Naive thymus-derived CD4-positive, alpha-beta T cell (primary cell): ENCODE measurements at places on chromosomes 4 and X.

GRCh38 chr4:130393231-130393630 lies 1297.3 kb downstream of the C4orf33 start:
- DNase-seq: no peak
- no peaks in the 10 kb centered on the region for H3K27me3 ChIP-seq

GRCh38 chrX:69615342-69615741 lies 571 bp upstream of the EDA start:
- no peaks in the 10 kb centered on the region for H3K36me3 ChIP-seq
- DNase-seq: no peak
- no peaks in the 10 kb centered on the region for H3K27me3 ChIP-seq
- H3K27ac ChIP-seq: no peak overlapping the region
- no peak overlapping the region for H3K4me3 ChIP-seq

GRCh38 chr4:153976954-153977353 lies 188.1 kb upstream of the SFRP2 start:
- H3K27ac ChIP-seq: no peak overlapping the region
- no peak overlapping the region for H3K4me3 ChIP-seq
- H3K4me1 ChIP-seq: no peaks in the 10 kb centered on the region
- no peak for DNase-seq
- H3K36me3 ChIP-seq: no peaks in the 10 kb centered on the region

DNA sequence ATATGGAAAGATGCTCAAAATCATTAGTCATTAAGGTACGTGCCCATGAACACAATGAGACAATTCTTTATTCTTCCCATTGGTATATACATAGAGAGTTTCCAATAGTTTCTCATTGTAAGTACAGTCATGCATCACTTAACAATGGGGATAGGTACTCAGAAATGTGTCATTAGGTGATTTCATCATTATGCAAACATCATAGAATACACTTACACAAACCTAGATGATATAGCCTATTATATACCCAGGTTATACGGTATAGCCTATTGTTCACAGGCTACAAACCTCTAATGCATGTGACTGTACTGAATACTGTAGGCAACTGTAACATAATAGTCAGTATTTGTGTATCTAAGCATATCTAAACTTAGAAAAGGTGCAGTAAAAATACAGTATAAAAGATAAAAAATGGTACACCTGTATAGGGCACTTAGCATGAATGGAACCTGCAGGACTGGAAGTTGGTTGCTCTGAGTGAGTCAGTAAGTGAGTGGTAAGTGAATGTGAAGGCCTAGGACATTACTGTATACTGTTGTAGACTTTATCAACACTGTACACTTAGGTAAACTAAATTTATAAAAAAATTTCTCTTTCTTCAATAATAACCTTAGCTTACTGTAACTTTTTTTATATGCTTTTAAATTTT lies 49.6 kb downstream of the KLHL13 start:
- no peak overlapping the region for H3K4me3 ChIP-seq
- no peak overlapping the region for H3K27ac ChIP-seq
- H3K4me1 ChIP-seq: no peaks in the 10 kb centered on the region
- no peaks in the 10 kb centered on the region for H3K27me3 ChIP-seq
- no peak for DNase-seq

DNA sequence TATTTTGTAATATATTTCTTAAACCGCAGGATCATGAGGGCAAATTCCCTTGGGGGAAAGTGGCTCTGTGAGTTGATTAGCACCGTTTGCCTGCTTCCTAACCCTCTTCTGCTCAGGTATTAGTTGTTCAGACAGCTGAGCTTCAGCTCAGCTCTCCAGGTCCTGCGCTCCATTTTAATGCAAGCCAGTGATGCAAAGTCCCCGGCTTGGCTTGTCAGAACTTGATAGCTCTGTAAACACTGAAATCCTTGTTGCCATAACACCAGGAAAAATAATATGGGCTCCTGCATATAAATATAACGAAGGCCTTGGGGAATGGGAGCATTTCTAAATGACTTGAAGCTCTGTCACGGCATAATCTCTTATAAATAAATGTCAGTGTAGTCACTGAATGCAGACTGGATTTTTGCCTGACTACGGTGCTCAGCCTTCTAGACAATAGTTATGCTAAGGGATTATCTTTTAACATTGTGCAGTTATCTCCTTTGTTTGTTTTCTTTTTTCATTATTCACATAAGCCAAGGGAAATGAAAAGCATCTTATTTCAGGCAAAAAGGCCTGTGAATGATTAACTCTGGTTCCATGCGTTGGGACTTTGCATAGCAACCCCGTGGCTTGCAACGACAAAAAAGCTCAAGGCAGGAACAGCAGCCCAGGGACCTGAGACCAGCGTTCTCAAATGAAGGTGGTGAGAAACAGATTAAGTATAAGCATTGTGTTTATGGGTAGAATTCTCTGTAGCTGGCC lies 253.2 kb downstream of the SPRY1 start:
- no peaks in the 10 kb centered on the region for H3K36me3 ChIP-seq
- H3K4me3 ChIP-seq: no peak overlapping the region
- H3K27ac ChIP-seq: no peak overlapping the region

DNA sequence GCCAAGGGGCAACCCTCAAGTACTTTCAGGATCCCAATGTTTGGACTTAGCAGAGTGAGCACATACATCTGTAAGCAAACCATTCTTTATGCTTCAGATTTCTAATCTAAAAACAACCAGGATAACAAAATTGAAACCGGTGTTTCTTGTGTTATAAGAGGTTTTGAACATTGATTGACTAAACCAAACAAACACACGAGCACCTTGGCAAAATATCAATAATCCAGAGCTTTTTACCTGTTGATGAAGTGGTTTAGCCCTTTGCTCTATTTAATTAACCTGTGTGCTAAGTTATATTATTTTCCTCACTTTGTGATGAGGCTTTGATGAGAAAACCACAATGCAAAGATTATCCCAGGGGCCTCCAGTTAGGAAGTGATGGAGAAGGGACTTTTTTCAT lies 255.3 kb upstream of the CXXC4 start:
- no peak for DNase-seq
- no peaks in the 10 kb centered on the region for H3K36me3 ChIP-seq
- no peaks in the 10 kb centered on the region for H3K27me3 ChIP-seq
- no peak overlapping the region for H3K4me3 ChIP-seq

- H3K4me1 ChIP-seq: peaks cover 31% of the 10 kb centered on the region
- no peak for DNase-seq
- no peak overlapping the region for H3K4me3 ChIP-seq
- H3K27me3 ChIP-seq: no peaks in the 10 kb centered on the region
- H3K36me3 ChIP-seq: peaks cover 29% of the 10 kb centered on the region
Observed at GRCh38 chr4:82354788-82355187, 19.0 kb downstream of the HNRNPD start.

DNA sequence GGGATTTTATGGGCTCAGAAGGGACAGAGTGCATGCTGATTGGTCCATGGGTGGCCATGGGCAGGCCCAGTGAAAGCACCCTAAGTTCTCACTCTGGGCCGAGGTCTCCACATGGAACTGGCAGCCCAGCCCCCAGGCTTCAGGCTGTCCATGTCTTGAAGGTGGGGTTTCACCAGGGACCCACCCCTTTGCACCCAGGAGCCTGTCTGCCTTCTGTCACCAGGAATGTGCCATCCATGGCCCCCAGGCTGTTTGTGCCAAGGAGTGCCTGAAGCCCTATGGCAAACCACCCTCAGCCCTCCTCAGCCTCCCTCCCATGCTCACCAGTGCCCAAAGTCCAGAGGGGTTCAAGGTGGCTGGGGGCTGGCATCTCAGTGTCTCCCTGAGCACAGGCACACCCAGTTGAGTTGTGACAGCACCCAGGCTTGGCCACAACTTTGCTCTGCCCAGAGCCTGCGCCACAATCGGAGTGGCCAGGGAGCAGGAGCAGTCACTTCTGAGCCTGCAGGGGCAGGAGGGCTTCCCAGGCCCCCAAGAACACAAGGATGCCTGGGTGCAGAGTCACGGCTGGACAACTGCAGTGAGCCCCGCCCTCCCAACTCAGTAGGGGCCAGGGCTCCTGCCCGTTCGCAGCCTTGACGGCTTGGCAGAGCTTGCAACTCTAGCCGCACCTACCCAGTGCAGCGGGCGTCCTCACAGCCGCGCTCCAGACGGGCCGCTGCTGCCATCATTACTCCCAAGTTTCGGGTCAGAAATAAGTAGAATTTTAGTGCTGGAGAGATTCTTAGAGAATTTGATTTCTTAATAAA lies 185.3 kb upstream of the NUDT6 start:
- no peak overlapping the region for H3K27ac ChIP-seq
- H3K4me1 ChIP-seq: no peaks in the 10 kb centered on the region
- no peak overlapping the region for H3K4me3 ChIP-seq
- no peaks in the 10 kb centered on the region for H3K36me3 ChIP-seq

DNA sequence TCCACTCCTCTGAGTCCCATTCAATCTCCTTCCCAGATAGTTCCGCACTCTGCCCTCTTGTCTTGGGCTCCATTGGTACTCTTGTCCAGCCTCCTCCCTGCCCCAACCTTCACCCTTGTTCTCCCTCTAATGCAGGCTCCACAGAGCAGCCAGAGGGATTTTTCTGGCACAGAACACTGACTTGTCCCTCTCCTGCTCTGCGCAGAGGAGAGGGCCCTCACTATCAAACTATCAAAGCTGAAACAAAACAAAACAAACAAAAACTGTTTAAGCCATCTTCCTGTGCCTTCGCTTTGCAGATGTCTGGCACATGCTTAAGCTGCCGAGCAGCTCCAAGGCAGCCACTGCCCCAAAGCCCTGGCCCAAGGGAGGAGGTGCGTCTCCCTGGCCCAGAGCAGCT lies 2.9 kb downstream of the CNGA2 start:
- no peaks in the 10 kb centered on the region for H3K4me1 ChIP-seq
- H3K36me3 ChIP-seq: no peaks in the 10 kb centered on the region
- no peaks in the 10 kb centered on the region for H3K27me3 ChIP-seq

DNA sequence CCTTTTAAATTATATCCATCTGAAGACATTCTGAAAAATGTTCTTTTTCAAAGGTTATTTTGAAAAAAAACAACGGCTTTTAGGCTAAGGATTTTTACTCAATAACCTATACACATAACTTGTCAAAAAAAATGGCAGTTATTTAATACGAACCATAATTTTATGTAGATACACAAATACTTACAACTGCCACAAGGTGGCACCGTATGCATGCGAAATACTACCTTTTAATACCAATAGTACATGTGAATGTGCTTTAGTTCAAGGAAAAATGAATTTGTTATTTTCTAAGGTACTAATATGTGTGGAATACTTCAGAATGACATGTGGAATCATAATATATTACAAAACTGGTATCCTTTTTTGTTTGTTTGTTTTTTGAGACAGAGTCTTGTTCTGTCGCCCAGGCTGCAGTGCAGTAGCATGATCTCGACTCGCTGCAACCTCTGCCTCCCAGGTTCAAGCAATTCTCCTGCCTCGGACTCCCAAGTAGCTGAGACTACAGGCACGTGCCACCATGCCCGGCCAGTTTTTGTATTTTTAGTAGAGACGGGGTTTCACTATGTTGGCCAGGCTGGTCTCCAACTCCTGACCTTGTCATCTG lies 4.6 kb upstream of the MAD2L1 start:
- no peak overlapping the region for H3K27ac ChIP-seq
- peaks cover 2% of the 10 kb centered on the region for H3K27me3 ChIP-seq
- H3K4me3 ChIP-seq: no peak overlapping the region
- H3K4me1 ChIP-seq: peaks cover 11% of the 10 kb centered on the region

- H3K36me3 ChIP-seq: no peaks in the 10 kb centered on the region
- H3K4me1 ChIP-seq: no peaks in the 10 kb centered on the region
- H3K4me3 ChIP-seq: no peak overlapping the region
- peak; percentile 25 for DNase-seq
- H3K27me3 ChIP-seq: no peaks in the 10 kb centered on the region
Observed at GRCh38 chr4:53563824-53564223, 27.5 kb downstream of the LNX1 start.

DNA sequence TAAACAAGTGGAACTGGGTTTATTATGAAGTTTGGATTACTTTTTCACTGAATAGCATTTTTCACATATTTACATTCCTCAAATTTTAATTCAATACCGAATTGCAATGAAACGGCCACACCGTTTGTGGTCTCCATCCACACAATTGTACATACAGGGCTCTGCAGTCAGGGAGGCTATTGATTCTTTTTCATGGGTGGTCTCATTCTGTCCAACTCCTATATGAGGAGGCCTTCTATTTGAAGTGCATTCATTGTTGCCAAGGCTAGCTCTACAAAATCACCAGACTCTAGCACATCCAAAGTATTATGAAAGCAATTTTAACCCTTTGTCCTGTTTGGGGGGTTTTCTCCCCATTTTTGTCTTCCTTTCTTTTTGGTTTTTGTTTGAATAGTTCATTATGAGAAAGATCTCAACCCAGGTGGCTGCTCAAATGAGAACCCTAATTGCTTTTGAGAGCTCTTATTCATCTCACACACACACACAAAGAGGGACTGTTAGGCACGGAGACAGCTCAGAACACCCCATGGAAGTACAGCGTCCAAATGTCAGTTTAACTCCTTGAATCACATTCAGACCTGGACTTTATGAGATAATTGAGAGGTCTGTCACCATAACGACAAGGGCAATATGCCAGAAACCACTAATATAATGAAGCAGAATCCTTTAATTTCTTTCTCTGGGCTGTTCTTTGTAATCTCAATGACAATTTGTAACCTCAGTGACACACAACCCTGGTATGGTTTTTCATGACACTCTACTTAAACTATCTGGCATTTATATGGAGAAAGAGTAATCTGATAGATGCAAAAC lies 79.4 kb downstream of the NLGN4X start:
- H3K36me3 ChIP-seq: no peaks in the 10 kb centered on the region
- DNase-seq: no peak
- H3K27me3 ChIP-seq: no peaks in the 10 kb centered on the region
- no peaks in the 10 kb centered on the region for H3K4me1 ChIP-seq

DNA sequence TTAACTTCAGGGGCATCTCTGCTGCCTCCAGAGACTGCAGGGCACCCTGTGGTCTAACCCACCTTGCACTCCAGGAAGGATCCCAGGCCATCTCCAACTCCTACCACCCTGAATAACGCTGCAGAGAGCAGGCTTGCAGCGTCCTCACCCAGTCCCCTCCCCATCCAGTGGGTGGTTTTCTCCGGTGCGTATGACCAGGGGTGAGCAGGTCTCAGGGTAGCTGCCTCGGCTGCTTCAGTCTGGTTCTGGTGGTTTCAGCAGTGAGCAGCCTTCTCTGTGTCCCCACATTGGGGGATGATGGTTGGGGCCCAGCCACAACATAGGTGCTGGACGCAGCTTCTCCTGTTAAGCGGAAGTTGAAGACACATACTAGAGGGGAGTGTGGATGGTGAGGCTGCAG lies 38.6 kb upstream of the SORCS2 start:
- H3K4me3 ChIP-seq: no peak overlapping the region
- no peaks in the 10 kb centered on the region for H3K4me1 ChIP-seq

- H3K4me1 ChIP-seq: no peaks in the 10 kb centered on the region
- H3K4me3 ChIP-seq: no peak overlapping the region
- H3K27ac ChIP-seq: no peak overlapping the region
- no peaks in the 10 kb centered on the region for H3K27me3 ChIP-seq
Observed at GRCh38 chr4:156595041-156595440, 376.6 kb downstream of the PDGFC start.

DNA sequence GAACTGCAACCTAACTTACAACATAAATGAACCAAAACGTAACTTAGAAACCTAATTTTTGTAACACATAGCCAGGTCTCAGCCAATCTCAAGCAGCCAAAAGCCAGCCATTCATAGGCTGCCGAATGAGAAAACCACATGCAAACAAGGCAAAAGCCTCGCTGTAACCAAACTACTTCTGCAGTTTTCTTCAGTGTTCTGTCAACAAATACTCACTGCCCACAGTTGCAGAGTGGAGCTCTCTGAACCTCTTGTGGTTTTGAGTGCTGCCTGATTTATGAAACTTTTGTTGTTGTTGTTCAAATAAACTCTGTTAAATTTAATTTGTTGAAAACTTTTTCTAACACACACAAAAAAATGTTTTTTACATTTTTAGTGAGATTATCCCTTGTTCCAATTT lies 251.2 kb downstream of the PAPSS1 start:
- no peak for DNase-seq
- H3K4me3 ChIP-seq: no peak overlapping the region
- H3K27me3 ChIP-seq: no peaks in the 10 kb centered on the region
